ENCODE measurements at places on chromosomes 1 and 21.

GRCh38 chr1:168287237-168287664 is 6.6 kb downstream of the TBX19 start:
- DNase-seq: no peak

DNA sequence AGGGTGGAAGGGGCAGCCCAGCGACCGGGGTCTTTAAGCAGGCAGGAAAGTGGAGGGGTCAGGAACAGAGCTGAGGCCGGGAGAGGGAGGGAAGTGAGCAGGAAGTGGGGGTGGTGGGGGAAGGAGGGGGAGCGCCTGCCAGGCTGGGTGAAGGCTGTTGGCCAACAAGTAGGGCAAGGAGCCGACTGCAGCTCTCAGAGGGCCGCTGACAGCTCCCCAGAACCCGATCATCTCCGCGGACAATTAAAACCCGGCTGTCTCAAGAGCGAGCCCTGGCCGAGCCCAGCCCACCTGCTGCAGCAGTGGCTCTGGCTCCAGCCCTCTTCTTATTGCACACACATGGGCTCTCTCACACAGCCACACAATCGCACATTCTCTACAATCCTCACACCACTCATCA is 51.6 kb downstream of the GRIK3 start:
- no peak for DNase-seq

DNA sequence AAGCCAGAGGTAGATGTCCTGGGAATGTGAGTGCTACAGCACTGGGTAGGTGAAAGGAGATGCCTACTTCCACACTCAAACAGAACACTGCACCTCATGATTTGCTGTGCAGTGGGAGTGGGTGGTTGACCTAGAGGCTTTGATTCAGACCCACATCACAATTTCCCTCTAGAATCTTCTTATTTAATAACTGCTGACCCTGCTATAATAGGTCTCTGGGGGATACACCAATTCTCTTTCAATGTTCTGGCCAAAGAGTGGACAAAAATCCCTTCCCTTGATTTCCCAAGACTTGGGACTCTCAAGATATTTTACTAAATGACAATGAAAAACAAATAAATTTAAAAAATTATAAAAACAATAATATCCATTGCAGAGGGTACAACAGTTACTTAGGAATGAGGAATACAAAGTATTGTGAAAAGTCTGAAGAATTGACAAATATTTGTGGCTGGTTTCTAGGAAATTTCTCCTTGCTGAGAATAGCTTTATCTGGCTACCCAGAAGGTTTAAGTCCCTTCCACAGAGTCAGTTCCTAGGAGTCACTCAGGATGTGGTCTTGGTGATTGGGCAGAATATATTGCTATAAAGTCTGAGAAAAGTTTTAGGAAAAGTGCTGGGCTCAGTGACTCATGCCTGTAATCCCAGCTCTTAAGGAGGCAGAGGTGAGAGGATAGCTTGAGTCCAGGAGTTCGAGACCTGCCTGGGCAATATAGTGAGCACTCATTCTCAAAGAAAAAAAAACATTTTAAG is 2.4 kb upstream of the FCGR2A start:
- no peak for DNase-seq

GRCh38 chr1:113434874-113435175 is 44.5 kb downstream of the MAGI3 start:
- no peak for DNase-seq

GRCh38 chr1:147091801-147092200 is 80.5 kb downstream of the PRKAB2 start:
- DNase-seq: no peak

DNA sequence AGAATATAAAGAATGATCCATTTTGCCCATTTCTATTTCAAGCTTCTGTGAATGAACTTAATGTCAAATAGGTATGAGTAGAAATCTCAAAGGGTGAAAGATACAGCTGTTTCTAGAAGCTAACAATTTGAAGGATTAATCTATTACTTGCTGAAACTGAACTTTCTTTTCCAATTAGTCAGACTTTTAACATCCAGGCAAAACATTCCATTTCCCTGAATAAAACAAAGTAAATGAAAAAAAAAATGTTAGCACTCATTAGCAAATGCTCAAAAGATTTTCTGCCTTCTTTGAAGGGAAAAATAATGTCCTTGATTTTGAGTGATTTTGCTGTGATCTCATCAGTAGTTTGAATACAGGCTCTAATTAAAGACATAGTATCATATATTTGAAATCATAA is 447.6 kb upstream of the PRMT6 start:
- DNase-seq: no peak

GRCh38 chr1:54996869-54997710 is 1.6 kb upstream of the BSND start:
- DNase-seq: no peak
